Stimulated activated CD8-positive, alpha-beta memory T cell treated with anti-CD3 and anti-CD28 coated beads, Interleukin-7, amount 100 ng/mL, for 1 hour (primary cell): ENCODE measurements at places on chromosomes 1 and 21.

DNA sequence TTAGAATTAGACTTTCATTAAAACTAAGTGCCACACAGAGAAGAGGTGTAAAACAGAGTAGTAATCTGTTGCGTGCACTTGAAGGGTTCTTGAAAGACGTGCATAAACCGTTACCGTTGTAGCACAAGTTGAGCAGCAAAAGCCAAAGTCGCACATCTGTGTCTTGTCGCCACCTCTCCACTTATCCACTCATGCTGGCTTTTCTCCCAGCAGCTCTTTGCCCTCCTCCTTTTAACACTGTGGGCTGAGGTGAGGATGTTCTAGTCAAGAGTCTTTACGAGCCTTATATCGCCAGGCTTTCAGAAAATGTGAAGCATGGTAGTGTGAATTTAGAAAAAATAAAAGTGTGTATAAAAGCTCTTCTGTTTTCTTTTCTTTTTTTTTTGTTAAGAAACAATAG, 48.0 kb downstream of the NR5A2 start:
- DNase-seq: no peak

DNA sequence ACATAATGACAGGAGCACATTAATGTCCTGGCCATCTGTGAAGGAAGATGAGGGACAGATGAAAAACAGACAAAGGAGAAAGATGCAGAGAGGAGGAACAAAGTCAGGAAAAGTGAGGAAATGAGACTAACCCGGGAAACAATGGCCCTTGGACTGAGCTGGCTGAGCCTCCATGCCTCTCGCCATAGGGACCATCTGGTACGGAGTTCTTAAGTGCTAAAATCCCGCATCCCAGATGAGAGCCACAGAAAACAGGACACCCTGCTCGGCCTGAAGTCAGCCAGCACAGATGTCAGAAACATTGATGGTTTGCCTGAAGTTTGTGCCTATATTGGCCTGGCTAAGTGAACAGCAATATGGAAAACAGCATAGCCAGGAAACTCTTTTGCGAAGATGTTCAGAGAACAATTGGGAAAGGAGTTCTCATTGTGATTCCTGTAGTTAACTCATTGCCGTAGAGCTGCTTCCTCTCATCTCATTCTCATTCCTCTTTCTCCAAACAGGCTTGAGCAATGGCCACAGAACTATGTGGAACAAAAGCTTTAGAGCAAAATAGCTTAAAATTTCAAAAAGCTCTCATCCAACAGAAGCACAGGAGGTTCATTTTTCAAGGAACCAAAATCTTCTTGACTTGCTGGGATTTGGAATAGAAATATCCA, 96.6 kb downstream of the ASTN1 start:
- no peak for DNase-seq

GRCh38 chr1:98693385-98693784, 31.9 kb downstream of the SNX7 start:
- no peak for DNase-seq

DNA sequence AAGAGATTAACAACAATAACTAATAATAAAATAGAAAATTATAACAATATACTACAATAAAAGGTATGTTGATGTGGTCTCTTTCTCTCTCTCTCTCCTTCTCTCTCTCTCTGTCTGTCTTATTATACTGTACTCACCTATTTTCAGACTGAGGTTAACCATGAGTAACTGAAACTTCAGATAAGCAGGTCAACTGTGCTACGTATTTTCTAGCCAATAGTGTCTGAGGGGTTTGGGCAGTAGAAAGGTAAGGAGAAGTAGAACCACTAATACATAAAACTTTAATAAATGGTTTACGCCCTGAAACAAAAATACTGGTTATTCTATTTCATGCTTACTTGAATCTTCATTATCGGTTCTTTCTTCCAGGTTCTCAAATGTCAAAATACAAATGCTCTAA, 71.0 kb upstream of the LRRC53 start:
- no peak for DNase-seq

GRCh38 chr1:1332031-1332755, 1.1 kb downstream of the TAS1R3 start:
- DNase-seq: no peak

DNA sequence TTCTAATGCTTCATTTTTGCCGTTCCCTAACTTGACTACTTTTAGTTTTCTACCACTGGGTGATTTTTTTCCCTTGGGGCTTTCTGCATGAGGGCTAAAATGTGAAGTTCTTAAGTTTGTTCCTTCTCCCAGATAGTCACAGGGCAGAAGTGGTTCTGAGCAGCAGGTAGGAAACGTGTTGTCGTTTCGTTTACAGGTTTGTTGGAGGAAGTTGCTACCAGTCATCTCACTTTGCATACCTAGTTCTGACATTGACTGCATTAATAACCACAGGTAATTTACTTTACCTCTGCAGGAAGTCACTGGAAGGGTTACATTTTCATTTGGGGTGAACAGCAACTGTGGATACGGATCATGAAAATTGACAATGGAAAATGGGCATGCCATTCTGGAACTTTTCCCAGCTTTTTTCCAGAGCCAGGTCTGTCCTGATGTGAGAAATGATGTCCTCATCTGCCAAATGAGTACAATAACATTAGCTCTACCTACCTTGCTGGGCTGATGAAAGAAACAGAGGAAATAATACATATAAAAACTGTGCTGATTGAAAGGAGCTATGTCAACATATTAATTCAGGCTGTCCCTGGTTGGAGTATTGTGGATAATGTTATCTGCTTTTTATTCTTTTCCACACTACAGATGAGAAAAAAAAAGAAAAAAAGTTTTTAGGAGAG, 94.2 kb downstream of the DISC1 start:
- DNase-seq: no peak
